GM12864 (cell line): ENCODE measurements at places on chromosomes 4 and X.

GRCh38 chrX:72666451-72666850, 47.7 kb downstream of the PHKA1 start:
- no peak for DNase-seq

- no peak for DNase-seq
Measured at GRCh38 chrX:12975991-12976558, 1.2 kb downstream of the TMSB4X start.

DNA sequence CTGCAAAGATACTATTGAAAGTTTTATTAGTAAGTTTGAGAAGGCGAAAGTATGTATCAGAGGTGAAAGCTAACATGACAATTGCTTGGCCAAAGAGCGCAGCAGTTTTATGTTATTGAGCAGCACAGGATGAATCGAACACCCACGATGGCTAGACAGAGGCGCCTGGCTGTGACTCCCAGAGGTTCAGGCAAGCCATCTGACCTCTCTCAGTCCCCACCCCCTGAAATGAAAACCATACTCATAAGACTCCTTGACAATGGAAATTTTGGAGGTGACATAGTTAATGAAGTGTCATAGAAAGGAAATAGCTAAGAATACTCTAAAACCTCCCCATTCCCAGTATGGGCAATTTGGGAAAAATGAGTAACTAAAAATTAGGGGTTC, 70.6 kb downstream of the MGST2 start:
- DNase-seq, result no peak

DNA sequence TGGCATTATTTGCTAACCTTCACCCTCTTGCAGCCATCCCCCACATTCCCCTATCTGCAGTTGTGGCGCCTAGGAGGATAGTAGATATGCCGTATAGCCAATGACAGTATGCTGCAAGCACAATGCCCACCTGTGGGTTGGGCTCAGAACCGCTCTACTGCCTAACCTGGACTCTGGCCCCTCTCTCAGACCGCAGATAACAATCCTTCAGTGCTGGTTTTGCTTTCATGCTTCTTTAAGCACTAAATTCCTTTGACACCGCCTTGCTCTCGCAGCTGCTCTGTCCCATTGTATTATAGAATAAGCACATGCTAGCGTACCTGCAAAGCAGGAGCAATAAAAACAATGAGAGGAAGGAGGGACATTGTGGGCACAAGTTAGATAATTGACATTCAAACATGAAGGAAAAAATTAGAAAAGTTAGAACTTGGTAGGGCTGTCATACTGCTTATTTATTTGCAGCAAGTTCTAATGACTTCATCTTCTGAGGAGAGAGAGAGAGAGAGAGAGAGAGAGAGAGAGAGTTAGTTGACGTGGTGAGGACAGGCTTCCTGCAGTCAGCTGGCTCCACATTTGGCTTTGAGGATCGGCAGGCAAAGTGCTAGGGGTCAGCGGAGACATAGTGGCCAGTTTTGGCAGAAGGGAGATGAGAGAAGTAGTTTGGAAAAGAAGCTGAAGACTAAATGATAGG, 55.8 kb downstream of the WWC2 start:
- DNase-seq, result no peak

- DNase-seq, result no peak
Measured at GRCh38 chrX:153438532-153438931, 7.3 kb downstream of the TREX2 start.

DNA sequence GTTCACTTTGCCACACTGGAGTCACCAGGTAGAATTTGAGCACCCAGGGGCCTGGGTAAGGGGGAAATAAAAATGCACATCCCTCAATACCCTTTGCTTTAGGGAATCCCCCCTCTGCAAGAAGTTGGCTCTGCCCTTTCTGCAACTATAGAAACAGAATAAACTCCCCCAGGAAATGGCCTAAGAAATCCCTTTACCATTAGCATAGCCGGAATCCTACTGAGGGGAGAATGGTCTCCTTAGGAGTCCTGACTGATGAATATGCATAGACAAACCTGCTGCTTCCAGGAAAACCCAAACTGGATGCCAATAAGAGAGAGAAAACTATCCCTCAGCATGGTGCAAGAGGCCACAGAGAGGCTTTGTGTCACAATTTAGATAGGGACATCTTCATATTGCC, 11.0 kb downstream of the EFHC2 start:
- DNase-seq, result no peak

GRCh38 chr4:182277377-182277776, 34.2 kb downstream of the TENM3 start:
- DNase-seq, result no peak
